Left lobe of liver (tissue), 2 donors: ENCODE measurements at places on chromosomes 7 and 10. TPM values are rescaled to one million over a fixed set of nuclear protein-coding genes. Genes with fewer than 3 reads are reported as not detected.
A peak's percentile ranks its signal among the peaks of the same experiment; 100 is the strongest.

DNA sequence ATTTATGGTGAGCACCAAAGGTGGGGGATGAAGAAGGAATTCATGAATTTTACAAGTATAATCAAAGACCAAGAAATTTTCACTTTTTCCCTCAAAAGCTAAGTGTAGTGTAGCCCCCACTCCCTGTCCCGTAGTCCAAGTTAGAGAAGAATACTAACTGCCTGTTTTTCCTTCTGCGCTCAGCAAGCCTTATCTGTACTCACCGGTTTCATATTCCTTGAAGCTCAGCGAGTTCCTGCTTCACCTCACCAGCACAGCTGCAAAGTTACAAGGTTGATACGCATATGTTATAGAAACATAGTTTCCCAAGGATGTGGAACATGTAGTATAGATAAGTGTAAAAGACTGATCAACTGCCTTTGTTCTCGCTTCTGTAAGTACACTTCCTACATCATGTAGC is 16.0 kb upstream of the ZNF33B start:
- no peak for DNase-seq

- no peak for DNase-seq
Observed at GRCh38 chr7:105122619-105123018, 108.6 kb downstream of the KMT2E start.

GRCh38 chr10:114281461-114281860 is 42.4 kb downstream of the VWA2 start:
- DNase-seq: no peak

Gene VGF
- not detected for total RNA-seq

GRCh38 chr10:104642658-104643302 is 1.7 kb downstream of the SORCS3 start:
- DNase-seq: no peak

DNA sequence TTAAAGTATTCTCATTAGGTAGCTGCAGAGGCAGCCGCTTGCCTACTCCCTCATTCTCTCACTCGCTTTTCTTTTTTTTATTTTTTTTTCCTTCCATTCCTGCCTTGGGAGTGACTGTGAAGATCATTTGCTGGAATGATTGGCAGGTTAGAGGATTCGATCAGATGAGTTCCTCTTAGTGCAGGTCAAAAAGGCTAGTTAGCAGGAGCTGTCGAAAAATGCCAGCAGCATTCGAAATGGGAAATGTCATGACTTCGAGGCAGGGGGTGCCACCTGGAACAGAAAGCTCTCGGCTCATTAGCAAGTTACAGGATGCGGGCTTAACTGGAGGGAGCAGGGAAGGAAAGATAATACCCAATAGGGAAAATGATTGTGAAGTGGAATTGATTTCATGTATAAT is 137.5 kb upstream of the FZD1 start:
- DNase-seq: no peak

Gene ELMO1
- 21.2 TPM for total RNA-seq

DNA sequence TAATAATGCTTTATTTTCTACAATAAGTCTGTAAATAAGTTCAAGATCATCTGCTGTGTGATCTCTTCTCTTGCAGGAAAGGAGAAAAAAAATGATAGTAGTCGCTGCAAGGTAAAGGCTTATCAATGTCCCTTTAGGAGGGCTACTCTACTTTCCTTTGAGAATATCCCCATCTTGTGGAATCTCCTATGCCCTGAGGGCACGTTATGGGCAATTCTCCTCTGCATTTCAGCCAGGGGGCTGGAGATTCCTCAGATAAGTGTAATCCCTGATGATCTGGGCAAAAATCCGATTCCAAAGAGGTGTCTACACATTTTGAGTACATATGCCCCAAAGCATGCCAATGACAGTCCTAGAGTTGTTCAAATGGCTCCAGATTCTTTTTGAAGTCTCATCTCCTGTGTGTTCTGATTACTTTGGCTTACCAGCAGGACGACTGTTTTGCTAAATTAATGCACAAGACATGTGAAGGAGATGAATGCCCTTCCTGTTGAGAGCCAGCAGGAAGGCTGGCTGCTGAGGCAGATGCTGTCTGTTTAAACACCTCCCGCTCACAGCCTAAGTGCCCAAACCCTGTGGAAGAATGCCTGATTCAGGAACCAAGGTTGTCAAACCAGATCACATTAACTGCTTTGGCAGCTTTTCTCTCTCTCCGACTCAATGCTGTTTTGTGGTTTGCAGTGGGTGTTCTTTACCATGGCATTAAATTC is 171.2 kb upstream of the COL1A2 start:
- DNase-seq: no peak

GRCh38 chr7:139043823-139044812 is 8.3 kb upstream of the ZC3HAV1L start:
- no peak for DNase-seq

- DNase-seq: no peak
Observed at GRCh38 chr7:50857804-50858489, 75.3 kb upstream of the GRB10 start.

Gene SLC25A40
- 8.0 TPM for total RNA-seq

DNA sequence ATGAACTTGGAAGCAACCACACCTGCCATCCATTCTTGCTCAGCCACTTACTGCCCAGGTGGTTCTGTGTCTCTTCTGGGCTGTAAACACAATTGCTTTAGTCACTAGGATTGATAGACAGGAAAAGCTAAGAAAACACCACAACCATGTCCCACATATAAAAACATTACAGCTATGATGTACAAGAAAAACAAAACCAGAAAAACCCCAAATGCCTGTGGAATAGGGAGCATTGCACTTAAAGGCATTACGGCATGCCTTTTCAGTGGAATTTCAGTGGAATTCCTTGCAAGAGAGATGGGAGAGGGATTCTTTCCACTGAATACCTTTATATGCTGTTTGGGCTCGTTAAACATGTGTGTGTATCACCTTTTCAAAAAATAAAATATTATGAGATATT is 44.2 kb upstream of the GPR26 start:
- DNase-seq: no peak

DNA sequence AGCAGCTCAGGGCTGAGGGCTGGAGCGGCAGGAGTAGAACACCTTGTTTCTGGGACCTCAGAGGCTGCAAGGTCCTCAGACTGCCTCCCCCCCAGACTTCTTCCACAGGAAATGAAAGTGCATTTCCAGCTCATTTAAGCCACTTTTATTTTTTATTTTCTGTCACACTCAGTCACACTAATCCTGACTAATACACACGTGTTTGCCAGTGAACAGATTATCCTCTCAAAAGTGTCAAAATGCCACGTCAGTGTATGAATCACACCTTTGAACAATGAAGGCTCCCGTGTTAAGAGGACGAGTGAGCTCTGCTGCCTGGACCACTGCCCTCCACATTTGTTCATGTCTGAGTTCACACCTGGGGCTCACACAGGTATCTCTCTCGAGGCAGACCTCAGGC is 488.5 kb downstream of the DNAJB6 start:
- no peak for DNase-seq

Gene LFNG
- total RNA-seq: 1.2 TPM

DNA sequence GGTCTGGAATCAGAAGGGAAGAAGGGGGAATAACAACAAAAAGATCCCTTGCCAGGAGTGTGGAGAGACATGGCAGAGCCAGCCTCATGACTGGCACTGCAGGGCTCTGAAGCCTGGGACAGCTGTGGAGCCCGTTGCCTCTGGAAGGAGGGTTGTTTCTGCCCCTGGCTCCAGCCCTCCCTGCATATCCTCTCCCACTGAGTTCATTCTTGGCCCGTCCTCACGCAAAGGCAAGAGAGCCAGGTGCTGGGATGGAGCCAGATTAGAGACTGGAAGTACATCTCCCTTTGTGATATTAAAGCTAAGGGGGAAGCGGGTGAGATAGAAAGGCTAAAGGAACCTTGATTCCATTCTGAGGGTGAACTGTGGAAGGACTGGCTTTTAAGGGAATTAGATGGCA is 141.5 kb upstream of the NPVF start:
- DNase-seq: no peak

DNA sequence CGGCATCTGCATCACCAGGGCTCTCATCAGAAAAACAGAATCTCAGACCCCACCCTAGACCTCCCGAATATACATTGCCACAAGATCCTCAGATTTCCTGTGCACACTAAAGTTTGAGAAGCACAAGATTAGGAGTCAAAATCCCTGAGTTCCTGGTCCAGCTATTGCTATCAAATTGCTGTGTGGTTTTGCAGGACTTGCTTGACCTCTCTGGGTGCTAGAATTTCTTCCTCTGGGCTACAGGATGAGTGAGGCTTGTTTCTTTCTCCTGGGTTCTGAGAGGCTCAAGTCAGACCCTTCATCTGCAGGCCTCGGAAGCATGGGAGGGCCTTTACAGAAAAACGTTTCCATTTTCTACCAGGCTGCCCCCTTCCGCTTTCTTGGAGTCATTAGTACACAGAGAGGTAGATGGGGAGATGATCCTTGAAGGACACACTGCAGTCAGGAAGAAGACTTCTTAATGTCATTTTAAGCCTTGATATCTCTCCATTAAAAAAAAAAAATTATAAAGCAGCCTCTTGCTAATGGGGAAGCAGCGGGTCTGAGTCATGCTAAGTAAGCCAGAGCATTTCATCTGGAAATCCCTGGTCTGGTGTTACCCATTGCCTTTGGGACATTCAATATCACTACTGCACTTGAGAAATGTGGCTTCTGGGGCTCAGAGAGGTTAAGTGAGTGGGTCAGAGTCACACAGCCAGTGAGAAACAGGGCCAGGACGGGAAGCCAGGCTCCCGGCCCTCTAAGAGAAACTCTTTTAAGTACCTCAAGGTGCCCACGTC is 173.5 kb downstream of the KCNMA1 start:
- no peak for DNase-seq

Gene NPY4R2
- not detected for total RNA-seq

Gene WEE2
- not detected for total RNA-seq

Gene CHAT
- not detected for total RNA-seq

DNA sequence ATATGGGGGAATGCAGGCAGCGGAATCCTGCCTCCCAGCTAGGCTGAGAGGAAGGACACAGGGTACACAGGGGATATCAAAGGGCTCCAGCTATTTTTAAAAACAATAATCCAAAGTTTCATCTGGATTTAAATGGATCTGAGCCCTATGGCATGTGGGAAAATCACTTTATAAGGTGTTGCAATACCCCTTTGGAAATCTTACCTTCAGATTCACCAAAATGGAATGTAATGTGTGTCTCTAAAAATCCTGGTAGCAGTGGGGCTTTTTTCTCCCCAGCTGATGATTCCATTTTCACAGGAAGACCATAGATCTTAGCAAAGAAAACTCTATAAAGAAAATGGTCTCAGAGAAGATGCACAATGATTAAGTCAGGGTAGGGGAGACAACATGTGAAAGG is 722.2 kb downstream of the PARD3 start:
- no peak for DNase-seq

- peak; percentile 53 for DNase-seq
Observed at GRCh38 chr10:114755537-114755936, 66.0 kb upstream of the FHIP2A start.

- no peak for DNase-seq
Observed at GRCh38 chr7:39565538-39565937, 666 bp upstream of the YAE1 start.

- DNase-seq: peak; percentile 62
Observed at GRCh38 chr10:6203331-6204062, 765 bp downstream of the PFKFB3 start.

Gene ANKRD26
- total RNA-seq: 3.5 TPM

Gene FEZF1
- not detected for total RNA-seq

GRCh38 chr7:55733241-55734140 is 129.1 kb downstream of the SEPTIN14 start:
- no peak for DNase-seq

Gene SUN3
- not detected for total RNA-seq

DNA sequence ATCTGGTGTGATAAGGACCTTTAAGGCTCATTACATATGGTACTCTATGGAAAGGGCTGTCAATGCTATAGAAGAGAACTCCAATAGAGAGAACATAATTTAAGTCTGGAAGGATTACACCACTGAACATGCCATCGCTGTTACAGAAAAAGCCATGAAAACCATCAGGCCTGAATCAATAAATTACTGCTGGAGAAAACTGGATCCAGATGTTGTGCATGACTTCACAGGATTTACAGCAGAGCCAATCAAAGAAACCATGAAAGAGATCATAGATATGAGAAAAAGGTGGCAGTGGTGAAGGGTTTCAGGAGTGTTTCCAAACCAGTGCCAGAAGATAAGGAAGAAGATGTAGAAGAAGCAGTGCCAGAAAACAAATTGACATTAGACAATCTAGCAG is 18.9 kb upstream of the GPR22 start:
- DNase-seq: no peak

GRCh38 chr10:44386546-44387052 is 1.7 kb upstream of the CXCL12 start:
- DNase-seq: peak; percentile 67

Gene PDE6C
- not detected for total RNA-seq

Gene CTAGE4
- total RNA-seq: 1.4 TPM

Gene FOXP2
- 4.4 TPM for total RNA-seq

Gene PLA2G12B
- total RNA-seq: 60.4 TPM

GRCh38 chr10:17001961-17002749 is 127.5 kb downstream of the CUBN start:
- DNase-seq: no peak

DNA sequence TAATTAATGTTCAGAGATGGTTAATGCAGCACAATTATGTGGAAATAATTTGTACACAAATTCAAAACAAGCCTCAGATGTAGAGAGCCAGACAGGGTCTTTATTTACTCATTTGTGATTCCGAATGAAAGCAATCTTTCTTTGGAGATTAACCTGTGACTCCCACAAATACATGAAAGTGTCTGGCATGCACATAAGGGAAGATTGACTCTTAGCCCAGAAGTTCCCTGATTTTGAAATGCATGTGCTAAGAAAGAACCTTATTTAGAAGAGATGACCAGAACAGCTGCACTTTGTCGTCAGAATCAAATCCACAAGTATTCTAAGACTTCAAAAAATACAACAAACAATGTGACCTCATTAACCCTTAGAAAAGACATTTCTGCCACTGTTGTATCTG is 45.1 kb downstream of the RNLS start:
- no peak for DNase-seq

DNA sequence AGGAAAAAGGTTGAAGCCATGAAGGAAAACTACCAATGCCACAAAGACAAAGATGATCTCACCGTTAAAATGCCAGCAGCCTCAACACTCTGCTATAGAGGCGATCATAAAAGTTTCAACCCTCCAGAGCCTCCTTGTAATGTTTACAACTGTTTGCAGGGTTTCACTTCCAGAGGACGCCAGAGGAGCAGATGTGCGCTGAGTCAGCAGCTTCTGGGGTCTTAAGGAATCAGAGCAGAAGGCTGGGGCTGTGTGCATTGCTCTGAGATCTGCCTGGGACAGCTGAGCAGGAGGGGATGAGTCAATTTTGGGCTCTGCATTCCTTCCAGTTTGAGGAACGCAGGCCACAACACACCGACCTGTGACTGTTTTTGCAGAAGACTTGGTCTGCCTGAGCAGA is 98.3 kb downstream of the TMEM130 start:
- DNase-seq: no peak

GRCh38 chr7:37706804-37707203 is 23.2 kb downstream of the GPR141 start:
- no peak for DNase-seq
